ENCODE measurements at places on chromosomes 6 and 20.
A peak's percentile ranks its signal among the peaks of the same experiment; 100 is the strongest.

DNA sequence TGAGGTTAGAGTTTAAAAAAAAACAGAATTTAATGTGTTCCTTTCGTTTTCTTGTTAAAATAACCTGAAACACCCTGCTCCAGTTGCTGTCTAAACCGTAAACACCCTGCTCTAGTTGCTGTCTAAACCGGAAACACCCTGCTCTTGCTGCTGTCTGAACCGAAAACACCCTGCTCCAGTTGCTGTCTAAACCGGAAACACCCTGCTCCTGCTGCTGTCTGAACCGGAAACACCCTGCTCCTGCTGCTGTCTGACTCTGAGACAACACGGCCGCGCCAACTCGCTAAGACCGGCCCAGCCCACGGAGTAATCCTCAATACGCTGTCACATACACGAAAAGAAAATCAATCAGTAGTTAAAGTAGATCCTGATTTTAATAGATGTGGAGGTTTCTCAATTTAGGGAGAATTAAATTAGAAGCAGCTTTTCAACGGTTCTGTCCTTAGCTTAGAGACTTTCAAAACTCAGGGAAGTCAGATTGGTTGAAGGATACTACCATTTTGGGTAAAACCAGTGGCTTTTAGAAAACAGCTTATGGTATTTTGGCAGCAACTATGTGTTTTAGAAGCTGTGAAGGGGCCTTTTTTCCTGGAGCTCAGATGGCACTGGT, 98.3 kb downstream of the RAMACL start:
- DNase-seq = peak; percentile 66

- DNase-seq = no peak
Measured at GRCh38 chr20:59807909-59808728, 125.3 kb downstream of the SYCP2 start.

- DNase-seq = no peak
Measured at GRCh38 chr20:11499101-11499634, 418.5 kb upstream of the BTBD3 start.

DNA sequence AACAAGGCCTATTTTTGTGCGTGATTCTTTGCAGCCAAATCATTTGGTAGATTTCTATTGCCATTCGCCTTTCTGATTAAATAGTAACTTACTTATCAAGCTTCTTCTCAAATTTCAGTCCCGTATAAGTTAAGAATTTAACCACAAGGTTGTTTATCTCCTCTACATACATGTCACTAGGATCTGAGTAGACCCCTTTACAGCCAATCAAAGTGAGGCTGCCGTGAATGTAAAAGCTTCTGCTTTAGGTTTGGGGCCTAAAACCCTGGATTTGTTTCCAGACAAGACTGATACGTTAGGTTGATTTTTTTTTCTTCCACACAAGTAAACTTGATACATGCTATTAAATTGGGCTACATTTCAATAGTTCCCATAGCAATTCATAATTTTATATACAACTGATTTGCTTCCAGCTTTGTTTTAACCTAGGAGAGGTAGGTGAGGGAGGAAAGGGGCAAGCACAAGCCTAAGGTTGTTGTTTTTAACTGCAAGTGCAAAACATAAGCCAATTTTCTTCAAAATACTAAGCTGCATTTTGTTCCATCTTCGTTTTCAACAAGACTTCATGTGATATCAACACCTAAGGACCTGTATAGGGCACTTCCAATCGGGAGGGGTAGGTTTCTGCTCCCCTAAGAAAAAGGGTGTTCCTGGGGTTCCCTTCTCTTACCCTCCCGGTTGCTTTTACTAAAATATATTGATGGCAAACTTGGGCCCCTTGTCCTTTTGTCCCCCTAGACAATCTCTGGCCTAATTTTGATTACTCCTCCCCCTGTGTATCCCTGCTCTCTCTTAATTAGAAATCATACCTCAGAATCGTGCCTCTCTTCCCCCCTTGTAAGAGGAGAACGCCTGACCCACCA, 1.7 kb downstream of the RANBP9 start:
- DNase-seq = peak; percentile 48

DNA sequence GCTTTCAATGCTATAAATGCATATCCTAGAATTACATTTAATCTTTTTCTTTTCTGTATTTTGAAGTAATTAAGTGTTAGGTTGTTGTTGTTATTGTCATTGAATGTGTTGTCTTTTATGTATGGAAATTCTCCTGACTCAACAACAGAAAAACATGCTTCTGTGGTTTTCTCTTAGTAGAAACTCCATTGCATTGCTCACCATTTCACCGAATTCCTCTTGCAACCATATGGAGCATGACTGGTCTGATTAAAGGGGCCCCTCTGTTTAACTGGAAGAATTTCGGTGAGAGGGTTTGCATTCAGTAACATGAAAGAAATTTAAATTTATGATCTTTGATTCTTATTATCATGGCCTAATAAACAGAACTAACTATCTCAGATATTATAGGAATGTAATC, 454.3 kb upstream of the JARID2 start:
- no peak for DNase-seq

DNA sequence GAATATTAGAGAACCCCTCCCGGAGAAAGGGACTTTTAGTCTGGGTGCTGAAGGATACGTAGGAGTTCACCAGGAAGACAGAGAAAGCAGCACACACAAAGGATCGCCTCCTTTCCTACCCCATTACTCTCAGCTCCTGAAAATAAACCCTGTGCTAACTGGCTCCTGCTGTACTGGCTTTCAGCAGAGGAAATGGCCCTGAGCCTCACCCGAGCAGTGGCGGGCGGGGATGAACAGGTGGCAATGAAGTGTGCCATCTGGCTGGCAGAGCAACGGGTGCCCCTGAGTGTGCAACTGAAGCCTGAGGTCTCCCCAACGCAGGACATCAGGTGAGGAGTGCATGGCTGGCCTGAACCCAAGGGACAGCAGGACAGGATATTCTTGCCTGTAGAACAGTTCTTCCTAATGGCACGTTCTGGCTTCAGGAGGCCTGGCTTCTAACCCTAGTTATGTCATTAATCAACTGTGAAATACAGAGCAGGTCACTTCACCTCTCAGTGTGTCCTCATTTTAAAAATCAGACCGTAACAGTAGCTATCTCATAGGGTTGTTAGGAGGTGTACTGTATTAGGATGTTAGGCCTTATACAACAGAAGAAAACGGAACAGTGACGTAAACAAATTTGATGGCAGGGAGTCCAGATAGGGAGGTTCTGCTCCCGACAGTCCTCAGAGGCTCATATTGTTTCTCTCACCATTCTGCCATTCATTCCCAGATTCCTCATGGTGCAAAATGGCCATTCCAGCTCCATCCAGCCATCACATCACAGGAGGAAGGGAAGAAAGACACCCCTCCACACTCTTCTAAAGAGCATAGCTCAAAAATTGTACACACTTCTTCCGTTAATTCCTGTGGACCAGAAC, 1.8 kb downstream of the RBCK1 start:
- peak; percentile 17 for DNase-seq

GRCh38 chr6:38307740-38308139, 332.0 kb downstream of the BTBD9 start:
- DNase-seq = no peak

DNA sequence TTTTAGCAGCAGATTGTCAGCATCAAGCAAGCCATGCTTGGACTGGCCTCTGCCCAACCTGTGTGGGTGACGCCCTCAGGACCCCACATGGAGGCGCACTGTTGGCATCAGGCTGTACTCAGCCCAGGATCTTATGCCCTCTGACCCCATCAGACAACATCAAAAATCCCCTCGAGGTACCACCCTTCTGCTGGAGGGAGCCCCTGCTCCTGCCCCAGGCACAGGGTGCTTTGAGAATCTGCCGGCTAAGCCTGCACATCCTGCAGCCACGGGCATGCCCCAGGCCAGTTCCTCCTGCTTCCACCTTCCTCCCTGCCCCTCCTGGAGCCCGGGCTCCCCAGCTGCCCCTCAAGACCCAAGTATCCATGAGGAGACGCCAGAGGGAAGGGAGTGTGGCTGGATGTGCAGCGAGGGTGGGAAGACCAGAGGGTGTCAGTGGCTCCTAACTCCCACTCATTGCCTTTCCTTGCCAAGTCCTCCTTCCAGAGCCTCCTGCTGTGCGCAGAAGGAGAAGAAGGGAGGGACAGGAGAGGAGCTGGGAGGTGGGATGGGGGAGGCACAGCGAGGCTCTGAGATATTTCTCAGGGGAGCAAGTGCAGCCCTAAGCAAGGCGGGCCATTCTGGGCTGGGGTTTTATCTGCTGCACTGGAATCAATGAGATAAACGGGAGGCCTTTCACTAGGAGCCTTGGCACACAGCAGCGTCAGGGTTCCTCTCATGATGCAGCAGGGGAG, 77.4 kb upstream of the CST7 start:
- DNase-seq = no peak

DNA sequence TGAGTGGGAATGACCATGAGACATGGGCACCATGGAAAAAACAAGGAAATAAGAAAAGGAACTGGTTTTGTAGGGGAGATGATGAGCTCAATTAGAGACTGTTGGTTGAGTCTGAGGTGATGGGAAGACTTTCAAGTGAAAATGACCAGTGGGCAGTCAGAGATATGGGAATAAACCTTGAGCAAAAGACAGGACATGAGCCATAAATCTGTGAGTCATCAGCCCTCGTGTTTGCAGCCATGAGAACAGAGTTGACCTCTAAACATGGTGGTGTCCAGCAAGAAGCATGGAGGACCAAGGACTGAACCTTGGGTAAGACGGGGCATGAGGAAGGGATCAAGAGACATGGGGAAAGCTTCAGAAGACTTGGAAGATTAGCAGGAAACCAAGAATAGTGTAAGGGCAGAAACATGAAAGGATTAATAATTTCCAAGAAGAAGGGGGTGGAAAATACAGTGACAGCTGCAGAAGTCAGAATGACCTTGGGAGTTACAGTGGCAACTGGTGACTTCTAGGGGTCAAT, 280.6 kb upstream of the PRDM1 start:
- no peak for DNase-seq

DNA sequence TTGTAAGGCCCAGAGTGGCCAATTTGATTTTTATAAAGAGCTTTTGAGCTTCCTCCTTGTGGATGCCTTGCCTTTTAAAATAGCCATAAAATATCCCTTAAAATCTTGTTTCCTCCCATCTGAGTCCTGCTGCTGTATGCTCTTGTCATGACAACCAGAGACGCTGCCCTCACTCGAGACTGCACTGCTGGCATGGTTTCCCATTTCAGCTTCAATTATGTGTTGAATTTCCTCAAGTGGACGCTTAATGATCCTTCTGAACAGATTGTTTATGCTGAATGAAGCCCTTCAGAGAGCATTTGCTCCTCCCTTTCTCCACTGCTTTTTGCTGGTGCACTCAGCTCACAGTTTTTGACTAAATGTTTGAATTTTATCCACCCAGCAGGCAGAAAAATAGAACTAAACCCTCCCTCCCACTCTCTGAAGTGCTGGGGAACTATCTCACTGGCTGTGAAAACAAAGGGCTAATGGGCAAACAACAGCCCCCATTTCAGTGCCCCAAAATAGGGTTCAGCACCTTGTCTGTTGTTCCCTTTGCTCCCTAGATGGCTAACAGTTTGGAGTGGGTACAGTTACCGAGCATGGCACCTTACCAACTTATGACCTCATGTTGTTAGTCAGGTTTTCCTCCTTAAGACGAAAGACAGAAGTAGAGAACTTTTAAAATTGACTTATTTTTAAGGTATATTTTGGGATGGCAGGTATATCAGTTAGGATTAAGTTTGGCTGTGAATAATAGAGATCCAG, 45.5 kb upstream of the RNF8 start:
- no peak for DNase-seq

GRCh38 chr20:23059846-23060245, 10.4 kb upstream of the THBD start:
- DNase-seq = no peak

Measured in RPMI8226 (cell line).